ENCODE measurements at places on chromosomes 1 and 21. TPM values are rescaled to one million over a fixed set of nuclear protein-coding genes. Genes with fewer than 3 reads are reported as not detected.

DNA sequence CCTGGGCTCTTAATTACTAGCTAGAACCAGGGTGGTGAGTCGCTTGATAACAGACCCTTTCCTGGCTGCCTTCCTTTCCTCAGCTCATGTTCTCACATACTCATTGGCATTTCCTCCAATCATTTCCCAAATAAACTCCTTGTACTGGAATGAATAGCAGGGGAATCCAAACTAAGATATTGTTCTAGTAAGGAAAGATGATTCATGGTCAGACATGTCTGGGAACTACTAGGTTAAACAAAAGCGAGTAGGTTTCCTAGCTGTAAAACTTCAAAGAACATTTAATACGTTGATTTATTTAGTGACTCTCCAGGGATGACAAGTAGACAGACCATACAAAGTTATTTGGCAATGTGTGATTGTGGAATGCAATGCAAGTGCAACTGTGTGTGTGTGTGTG lies 121.2 kb upstream of the KCNJ6 start:
- peak; percentile 5 for DNase-seq

GRCh38 chr1:216456682-216457081 lies 33.4 kb upstream of the USH2A start:
- DNase-seq: peak; percentile 62

GRCh38 chr21:43598416-43599120 lies 60.7 kb downstream of the HSF2BP start:
- peak; percentile 97 for DNase-seq

Gene SHISAL2A
- total RNA-seq: not detected

Gene ACTL8
- total RNA-seq: not detected

Measured in fibroblast of villous mesenchyme (primary cell).